ENCODE measurements at places on chromosomes 4 and X.

- DNase-seq: no peak
Observed at GRCh38 chrX:30217465-30217864, 2.1 kb downstream of the MAGEB2 start.

DNA sequence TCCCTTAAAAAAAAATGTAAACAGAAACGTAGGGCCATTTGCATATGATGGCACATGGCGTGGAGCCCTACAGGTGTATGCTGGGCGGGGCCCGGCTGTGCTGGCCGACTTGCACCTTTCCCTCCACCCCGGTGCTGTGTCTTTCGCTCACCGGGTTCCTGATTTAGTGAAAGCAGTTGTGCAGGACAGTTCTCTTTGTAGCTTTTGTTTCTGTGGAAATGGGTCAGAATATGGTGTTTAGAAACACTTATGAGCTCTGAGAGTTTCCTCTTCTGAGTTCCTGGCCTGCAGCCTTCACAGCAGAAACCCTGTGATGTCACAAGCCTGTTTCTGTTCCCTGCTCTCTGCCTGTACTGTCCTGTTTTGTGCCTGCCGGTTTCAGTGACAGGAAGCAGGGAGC, 22.5 kb upstream of the MSANTD1 start:
- no peak for DNase-seq

DNA sequence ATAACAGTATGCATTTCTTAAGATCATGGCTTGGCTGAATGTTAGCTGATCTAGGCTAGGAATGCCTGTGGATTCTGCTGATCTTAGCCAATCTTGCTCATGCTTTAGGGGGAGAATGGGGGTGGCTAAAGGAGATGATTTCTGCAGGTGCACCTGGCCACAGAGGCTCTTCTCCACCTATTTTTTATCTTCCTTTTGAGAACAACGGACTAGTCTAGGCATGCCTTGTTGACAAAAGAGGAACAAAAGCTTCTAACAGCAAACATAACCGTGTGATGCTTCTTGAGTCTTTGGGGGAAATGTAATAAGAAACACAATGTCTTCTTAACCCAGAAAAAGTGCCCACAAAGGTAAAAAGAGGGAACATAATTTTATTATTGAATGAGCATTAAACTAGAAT, 743.5 kb downstream of the ARAP2 start:
- DNase-seq: no peak

GRCh38 chr4:10051517-10052135, 30.3 kb upstream of the SLC2A9 start:
- DNase-seq: no peak

- DNase-seq: no peak
Observed at GRCh38 chr4:14222377-14223029, 595.0 kb upstream of the BOD1L1 start.

DNA sequence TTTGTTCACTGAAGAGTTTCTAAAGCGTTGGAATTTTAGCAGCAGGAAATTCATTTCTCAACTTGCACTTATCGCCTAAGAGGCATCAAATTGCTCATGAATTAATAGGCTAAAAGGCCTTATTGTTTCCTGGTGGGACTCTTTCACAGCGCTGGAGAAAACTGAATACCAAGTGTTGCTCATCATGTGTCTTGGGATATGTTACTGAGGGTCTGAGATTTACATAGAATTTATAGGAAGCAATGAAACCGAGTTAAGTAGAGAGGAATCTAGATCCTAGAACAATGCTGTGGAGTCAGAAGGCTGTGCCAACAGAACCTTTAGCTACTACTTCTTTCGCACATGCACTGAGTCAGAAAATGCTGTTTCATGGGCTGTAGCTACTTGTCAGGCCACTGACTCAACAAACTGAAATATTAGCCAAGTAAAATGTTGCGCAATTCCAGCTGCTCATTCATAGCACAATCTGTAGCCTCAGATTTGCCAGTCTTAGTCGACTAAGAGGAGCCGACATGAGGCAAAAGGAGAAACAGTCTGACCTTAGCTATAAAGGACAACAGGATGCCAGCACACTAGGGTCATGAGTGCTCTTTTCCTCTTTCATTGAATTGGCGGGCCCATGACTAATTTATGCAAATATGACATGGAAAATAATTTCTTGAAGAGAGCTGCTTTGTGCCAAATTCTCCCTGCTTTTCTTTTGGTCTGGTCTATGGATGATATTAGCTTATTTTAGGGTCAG, 35.9 kb upstream of the CXCL8 start:
- no peak for DNase-seq

DNA sequence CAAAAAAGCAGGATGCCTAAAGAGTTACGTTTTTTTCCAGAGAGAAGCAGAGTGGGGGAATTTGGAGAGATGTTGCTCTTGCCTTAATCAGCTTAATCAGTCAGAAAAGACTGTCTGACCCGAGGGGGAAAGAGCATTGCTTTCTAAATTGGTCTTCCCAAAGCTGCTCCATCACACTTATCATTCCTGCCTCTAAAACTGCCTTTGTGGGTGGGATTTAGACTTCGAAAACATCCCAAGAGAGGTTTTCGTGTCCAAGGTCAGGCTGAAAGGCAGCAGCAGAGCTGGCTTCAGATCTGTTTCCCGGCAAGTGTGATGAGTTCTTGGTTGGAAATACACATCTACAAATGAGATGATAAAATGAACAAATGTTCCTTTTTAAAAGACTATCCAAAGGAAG, 155.2 kb downstream of the SH2D1A start:
- no peak for DNase-seq

DNA sequence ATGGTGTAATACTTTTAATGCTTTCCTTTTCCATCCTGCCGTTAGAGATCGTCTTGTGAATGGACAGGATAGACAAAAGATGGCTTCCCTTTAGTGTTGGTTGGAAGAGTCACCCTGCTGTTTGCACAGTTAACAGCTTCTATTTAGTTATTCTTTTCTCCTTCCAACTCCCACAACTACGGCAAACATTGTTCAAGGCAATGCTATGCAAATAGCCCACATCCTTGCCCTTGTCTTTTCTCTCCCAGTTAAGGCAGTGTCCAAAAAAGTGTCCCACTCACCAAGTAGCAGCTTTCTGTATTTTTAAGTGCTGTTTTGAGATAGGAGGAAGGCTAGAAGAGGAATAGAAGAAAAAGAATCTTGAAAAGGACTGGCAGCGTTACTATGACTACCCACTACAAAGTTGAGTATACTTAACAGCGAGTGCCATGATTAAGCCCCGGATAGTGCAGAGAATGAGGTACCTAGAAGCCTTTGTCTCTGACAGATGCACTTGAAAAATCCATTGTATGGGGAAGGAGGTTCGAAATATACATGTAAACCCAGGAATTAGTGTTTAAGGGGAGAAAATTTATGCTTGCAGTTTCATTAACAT, 12.1 kb upstream of the RUFY3 start:
- peak; percentile 46 for DNase-seq

DNA sequence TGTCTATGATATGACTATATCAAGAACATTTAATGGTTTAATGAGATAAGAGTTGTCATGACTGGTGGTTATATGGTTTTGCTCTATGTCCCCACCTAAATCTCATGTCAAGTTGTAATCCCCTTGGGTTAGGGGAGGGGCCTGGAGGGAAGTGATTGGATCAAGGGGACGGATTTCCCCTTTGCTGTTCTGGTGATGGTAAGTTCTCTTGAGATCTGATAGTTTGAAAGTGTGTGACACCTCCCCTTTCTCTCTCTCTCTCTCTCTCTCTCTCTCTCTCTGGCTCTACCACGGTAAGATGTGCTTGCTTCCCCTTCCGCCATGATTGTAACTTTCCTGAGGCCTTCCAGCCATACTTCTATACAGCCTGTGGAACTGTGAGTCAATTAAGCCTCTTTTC, 803.4 kb downstream of the TRIML1 start:
- no peak for DNase-seq

DNA sequence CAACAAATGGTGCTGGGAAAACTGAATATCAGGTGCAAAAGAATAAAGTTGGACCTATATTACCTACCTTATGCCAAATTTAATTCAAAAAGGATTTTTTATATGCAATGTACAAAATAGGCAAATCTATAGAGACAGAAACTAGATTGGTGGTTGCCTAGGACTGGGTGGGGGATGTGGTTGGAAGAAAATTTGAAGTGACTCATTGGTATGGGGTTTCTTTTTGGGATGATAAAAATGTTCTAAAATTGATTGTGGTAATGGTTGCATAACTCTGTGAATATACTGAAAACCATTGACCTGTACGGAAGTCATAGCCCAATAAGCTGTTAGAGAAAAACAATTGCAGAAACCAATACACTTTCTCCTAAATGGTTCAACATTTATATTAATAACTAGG, 72.1 kb downstream of the COL4A5 start:
- DNase-seq: no peak

DNA sequence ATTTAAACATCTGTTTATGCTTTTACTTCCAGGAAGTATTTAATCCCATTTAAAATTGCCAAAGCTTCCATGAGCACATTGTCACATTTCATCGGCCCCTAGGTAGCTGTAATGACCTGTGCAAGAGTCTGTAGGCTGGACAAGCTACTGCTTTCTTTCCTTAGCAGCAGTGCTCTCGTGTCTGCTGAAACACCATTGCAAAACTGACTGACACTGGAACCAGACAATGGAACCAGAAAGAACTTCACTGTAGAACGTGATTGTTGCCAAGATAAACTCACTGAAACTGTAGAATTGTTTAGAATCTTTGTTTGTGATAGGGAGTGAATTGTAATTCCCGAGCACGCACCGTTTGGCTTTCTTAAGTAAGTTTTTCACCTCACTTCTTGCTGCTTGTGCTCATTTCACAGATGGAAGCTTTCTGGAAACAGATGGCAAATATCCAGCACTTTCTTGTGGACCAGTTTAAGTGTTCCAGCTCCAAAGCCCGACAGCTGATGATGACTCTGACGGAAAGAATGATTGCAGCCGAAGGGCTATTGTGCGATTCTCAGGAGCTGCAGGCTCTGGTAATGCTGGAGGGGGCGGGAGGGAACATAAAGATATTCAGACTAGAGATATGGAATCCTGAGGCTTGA, 36.9 kb downstream of the EVC start:
- DNase-seq: no peak

- no peak for DNase-seq
Observed at GRCh38 chrX:39895218-39896110, 202.3 kb downstream of the BCOR start.

- no peak for DNase-seq
Observed at GRCh38 chrX:84748965-84749656, 246.9 kb upstream of the HDX start.

- no peak for DNase-seq
Observed at GRCh38 chr4:127771535-127772275, 10.4 kb upstream of the HSPA4L start.

GRCh38 chr4:119068529-119068962, 67.1 kb upstream of the MYOZ2 start:
- no peak for DNase-seq

- DNase-seq: no peak
Observed at GRCh38 chr4:121011780-121012340, 60.5 kb downstream of the NDNF start.

GRCh38 chr4:174714393-174715211, 114.4 kb downstream of the GLRA3 start:
- DNase-seq: peak; percentile 28

All from Jurkat, Clone E6-1 (cell line).